ENCODE measurements at places on chromosomes 7 and 10.

DNA sequence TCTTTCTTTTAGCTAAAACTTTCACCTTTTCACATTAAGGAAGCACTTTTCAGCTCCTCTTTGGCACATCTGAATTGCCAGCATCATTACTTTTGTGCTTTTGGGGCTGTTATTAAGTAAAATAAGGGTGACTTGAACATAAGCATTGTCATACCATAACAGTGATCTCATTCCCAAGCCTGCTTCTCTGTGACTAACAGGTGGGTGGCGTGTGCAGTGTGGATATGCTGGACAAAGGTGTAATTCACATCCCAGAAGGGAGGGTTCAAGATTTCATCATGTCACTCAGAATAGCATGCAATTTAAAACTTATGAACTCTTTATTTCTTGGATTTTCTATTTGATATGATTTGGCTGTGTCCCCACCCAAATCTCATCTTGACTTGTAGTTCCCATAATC is 517.4 kb upstream of the MKI67 start:
- no peak overlapping the region for H3K27ac ChIP-seq
- no peaks in the 10 kb centered on the region for H3K4me1 ChIP-seq
- no peaks in the 10 kb centered on the region for H3K27me3 ChIP-seq
- H3K4me3 ChIP-seq: no peak overlapping the region
- DNase-seq: no peak

DNA sequence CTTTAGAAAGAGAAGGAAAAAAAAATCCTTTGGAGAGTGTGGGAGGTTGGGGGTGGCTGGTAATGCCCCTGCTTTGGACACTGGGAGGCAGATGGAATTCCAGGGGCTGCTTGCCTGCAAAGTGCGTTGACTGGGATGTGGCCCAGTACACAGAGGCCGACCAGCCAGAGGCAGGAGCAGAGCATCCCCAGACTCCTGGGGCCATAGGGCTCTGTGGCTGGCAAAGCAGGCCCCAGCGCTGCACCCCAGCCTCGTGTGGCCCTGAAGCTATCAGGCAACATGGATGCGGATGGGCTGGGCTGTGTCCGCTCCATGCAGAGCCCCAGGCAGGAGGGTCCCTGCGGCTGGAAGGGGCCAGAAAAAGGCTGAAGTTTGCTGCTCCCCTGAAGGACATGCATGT is 361.6 kb upstream of the FZD8 start:
- H3K36me3 ChIP-seq: peaks cover 6% of the 10 kb centered on the region
- no peak for DNase-seq
- no peak overlapping the region for H3K27ac ChIP-seq

GRCh38 chr7:92010215-92010614 is 69.6 kb downstream of the AKAP9 start:
- peaks cover 26% of the 10 kb centered on the region for H3K36me3 ChIP-seq
- peaks cover 2% of the 10 kb centered on the region for H3K27me3 ChIP-seq
- no peak overlapping the region for H3K4me3 ChIP-seq
- H3K27ac ChIP-seq: no peak overlapping the region
- no peaks in the 10 kb centered on the region for H3K4me1 ChIP-seq
- no peak for DNase-seq

GRCh38 chr7:5533821-5534367 is 110.3 kb upstream of the TNRC18 start:
- peaks cover 21% of the 10 kb centered on the region for H3K27me3 ChIP-seq
- no peak overlapping the region for H3K4me3 ChIP-seq
- no peak overlapping the region for H3K27ac ChIP-seq
- peaks cover 3% of the 10 kb centered on the region for H3K36me3 ChIP-seq

GRCh38 chr7:15495170-15495569 is 66.6 kb downstream of the AGMO start:
- no peaks in the 10 kb centered on the region for H3K36me3 ChIP-seq
- no peak overlapping the region for H3K4me3 ChIP-seq
- H3K27me3 ChIP-seq: peaks cover 2% of the 10 kb centered on the region
- DNase-seq: no peak
- H3K4me1 ChIP-seq: peaks cover 1% of the 10 kb centered on the region

GRCh38 chr10:130762491-130762890 is 549.0 kb downstream of the TCERG1L start:
- no peak for DNase-seq
- peaks cover 3% of the 10 kb centered on the region for H3K27me3 ChIP-seq
- H3K4me1 ChIP-seq: no peaks in the 10 kb centered on the region
- no peak overlapping the region for H3K27ac ChIP-seq
- peaks cover 6% of the 10 kb centered on the region for H3K36me3 ChIP-seq

Data from glutamatergic neuron (in vitro differentiated cells).